ENCODE measurements at places on chromosomes 3 and 15.
A peak's percentile ranks its signal among the peaks of the same experiment; 100 is the strongest.

- DNase-seq: no peak
Measured at GRCh38 chr3:113096188-113096892, 105.6 kb downstream of the GTPBP8 start.

DNA sequence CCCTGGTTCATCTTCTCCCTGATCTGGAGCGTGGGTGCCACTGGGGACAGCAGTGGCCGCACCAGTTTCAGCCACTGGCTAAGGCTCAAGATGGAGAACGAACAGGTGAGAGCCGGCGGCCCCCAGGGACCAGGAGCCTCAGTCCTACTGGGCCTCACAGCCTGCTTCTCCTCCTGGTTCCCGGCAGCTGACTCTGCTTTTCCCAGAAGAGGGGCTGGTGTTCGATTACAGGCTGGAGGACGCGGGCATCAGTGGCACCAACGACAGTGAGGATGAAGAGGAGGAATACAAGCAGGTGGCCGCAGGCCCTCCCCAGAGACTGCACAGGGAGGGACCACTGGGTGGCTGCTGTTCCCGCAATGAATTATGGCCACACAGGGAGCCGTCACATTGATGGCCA is 54.4 kb downstream of the DNAH1 start:
- no peak for DNase-seq

GRCh38 chr3:171875923-171876412 is 32.8 kb downstream of the TMEM212 start:
- no peak for DNase-seq

DNA sequence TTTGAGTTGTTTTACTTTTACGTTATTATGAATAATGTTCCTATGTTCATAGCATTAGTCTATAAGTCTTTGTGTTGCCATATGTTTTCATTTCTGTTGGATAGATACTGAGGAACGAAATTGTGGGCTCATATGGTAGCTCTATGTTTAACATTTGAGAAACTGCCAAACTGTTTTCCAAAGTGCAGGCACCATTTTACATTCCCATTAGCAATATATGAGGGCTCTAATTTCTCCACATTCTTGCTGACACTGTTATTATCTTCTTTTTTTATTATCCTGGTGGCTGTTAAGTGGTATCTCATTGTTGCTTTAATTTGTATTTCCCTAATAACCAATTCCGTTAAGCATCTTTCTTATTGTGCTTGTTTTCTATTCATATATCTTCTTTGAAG is 1.8 kb upstream of the PIK3R4 start:
- DNase-seq: no peak

DNA sequence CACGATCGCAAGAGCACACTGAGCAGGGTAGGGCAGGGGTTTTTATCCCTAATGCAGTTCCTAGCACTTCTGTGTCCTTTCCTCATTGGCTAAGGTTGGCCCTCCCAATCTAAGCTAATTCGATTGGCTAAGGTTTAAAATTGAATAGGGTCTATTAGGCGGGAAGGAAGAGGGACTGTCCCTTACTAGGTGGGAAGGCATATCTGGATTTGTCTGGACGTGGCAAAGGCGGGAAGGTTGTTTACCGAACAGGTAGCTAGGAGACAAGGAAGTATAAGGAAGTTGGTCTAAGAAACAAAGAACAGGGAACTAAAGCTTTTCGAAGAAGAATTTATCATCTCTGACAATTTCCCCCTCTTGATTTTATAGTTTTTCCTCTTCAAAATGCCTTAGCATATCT is 24.8 kb upstream of the ATG7 start:
- no peak for DNase-seq

GRCh38 chr3:27146786-27147185 is 222.4 kb downstream of the NEK10 start:
- DNase-seq: no peak

DNA sequence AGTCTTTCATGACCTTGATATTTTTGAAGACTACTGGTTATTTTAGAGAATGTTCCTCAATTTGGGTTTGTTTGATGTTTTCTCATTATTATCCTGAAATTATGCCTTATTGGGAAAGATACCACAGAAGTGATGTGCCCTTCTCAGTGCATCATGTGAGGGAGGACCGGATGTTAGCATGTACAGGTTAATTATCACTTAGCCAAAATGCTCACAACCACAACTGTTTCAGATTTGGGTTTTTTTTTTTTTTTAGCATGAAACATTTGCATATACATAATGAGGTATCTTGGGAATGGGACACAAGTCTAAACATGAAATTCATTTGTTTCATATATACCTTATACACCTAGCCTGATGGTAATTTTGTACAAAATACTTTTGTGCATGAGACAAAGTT is 59.8 kb downstream of the PIK3R4 start:
- no peak for DNase-seq

DNA sequence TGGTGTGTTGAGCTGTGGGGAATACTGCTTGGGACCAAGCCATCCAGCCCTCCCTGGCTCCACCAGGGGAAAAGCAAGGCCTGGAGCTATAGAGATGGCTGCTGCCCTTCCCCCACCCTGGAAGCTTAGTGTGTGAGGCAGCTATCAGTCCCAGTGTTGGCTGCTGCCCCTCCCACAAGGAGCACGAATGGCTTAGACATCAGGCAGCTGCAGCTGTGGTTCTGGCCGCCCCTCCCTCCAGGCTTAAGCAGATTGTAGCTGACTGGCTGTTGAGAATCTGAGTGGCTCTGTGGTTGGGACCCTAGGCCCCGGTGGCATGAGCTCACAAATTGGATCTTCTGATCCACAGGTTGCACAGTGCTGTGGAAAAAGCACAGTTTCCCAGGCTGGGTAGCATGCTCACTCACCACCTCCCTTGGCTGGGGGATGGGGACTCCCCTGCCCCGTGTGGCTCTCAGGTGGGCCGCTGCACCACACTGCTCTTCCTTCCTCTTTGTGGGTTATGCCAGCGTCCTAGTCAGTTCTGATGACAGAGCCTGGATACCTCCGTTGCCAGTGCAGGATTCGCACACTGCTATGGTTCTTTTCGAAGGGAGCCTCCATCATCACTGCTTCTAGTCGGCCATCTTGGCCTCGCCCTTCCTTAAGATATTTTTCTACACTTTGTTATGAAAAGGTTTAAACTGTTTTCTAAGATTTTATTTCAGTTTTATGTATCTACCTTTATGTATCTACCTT is 21.2 kb upstream of the SUCNR1 start:
- no peak for DNase-seq

- peak; percentile 55 for DNase-seq
Measured at GRCh38 chr15:70094690-70095311, 2.9 kb downstream of the TLE3 start.

DNA sequence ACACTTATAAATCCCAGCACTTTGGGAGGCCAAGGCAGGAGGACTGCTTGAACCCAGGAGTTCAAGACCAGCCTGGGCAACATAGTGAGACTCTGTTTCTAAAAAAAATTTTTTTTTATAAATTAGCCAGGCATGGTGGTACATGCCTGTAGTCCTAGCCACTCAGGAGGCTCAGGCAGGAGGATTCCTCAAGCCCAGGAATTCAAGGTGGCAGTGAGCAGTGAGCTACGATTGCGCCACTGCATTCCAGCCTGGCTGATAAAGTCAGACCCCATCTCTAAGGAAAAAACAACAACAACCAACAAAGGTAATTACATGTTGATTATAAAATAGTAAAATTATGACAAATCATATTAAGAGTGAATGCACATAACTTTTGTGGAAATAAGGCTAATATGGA is 40.9 kb downstream of the MCCC1 start:
- no peak for DNase-seq

DNA sequence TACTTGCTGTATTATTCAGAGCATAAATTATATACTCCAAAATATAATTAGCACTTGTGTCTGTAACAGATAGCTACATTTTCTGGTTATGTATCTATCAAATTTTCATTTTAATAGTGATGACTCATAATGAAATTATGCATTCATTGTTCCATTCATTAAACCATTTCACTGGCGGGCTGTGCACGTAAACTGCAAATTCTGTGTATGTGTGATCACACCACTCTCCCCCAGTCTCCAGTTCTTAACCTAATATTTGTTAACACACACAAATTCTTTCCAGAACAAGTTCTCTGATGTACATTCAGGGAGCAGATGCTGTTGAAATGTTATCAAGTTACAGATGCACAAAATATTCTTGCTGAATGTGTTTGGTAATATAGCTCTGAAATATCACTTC is 3.8 kb upstream of the KCNMB2 start:
- DNase-seq: no peak

DNA sequence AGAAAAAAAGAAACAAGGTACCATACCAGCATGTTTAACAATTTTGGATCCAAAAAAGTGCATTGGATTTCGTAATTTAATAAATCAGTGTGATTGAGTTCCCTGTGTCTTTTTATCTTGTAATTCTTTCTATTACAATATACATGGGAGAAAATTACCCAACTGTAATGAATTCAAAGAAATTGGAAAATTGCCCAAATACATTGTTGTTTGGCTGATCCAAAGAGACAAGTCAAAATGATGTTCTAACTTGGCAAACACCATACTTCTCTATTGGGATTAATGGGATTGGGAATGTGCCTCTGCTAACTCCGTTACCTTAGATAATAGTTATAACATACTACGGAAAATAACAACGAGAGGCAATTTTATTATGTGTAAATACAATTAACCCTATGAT is 1097.1 kb downstream of the ROBO1 start:
- no peak for DNase-seq

DNA sequence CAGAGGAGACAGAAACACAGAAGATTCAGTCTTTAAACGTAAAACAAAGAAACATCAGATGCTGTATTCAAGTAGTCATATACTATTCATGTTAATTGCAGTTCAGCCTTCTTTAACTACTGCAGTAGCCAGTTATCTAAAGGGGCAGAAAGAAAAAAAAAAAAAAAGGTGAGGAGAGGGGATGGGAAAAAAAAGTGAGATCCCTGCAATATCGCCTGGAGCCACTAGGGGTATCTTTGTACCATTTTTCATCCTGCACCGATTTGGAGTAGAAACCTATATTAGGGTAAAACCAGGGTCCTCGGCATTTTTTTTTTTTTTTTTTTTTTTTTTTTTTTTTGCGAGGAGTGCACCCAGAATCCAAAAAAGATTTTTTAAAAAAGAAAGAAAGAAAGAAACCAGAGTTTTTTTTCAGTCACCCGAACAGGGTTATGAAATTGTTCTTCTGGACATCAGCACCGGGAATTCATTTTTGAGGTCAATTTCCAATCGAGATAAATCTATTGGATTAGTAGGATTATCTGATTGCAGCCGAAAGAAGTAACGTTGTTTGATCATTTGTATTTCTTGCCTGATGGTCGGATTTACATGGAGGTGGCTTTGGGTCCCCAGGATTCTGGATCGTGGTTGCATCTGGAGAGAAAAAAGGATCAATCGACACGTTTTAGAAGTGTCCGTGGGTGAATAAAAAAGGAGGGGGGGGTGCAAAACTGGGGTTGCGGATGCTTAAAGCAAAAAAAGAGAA is 186.7 kb downstream of the NLGN1 start:
- DNase-seq: no peak

DNA sequence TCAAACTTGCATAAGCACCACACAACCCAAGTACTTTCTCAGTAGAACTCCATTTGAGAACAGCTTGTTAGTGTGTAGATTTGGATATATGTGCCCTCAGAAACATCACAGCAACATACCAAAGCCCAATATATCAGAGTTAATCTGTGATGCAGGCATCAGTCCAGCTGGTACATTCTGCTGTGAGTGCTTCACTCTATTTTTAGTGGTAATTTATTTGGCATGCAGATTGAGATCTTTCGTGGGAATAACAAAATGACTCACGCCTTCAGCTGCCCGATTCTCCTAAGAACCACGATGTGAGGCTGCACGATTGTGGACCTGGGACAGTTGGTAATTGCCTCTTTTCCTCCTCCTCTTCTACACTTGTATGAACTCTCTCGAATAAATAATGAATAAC is 730.7 kb downstream of the SQOR start:
- DNase-seq: no peak

DNA sequence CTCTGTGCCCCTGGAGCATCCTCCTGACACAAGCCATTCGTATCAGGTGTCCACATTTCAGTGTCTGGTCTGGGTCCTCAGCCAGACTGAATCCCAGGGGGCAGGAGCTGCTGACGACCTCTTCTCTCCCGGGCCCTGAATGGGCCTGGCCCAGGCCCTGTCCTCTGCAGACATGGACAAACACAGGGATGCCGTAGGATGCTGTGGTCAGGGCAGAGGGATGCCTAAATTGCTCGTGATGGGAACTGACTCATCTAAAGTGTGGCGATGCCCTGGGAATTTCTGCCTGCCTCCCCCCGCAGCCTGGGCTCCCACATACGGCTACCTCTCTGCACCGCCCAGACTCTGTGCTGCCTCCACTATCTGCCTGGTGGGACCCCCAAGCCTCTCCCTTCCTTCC is 58.5 kb upstream of the CTSH start:
- no peak for DNase-seq

GRCh38 chr3:14631101-14631497 is 20.5 kb upstream of the CCDC174 start:
- no peak for DNase-seq

DNA sequence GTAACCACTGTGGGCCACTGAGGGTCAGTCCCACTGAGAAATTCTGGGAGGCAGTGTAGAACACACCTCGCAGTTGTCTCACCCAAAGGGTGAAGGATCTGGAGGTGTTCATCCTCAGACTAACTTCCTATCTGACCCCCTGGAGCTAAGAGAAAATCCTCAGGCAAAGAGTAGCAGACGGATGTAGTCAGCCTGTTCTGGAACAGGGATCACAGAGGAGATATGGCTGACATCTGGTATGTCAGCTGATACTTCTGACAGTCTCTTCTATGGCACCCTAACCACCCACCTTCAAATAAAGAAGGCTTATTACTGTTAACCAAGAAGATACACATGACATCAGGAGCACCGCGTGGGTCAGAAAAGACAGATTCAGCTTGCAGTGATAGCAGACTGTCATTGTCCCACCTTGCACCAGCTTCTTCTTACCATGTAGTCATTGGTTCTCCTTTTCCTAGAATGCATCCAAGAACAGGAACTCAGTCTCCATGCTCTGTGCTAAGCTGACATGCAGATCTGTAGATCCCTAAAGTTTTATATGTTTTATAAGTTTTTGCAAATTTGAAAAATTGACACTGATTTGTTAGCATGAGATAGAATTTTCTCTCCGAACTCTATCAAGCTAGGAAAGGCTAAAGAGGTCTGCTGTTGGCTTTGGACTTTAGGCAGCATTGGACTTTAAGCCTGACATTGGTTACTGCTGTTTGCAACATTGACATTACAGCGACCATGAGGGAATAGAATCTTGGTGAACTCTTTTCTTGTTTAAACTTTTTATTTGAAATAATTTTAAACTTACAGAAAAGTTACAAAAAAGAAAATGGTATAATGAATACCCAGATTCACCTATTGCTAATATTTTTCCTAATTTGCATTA is 60.4 kb downstream of the KBTBD12 start:
- no peak for DNase-seq

DNA sequence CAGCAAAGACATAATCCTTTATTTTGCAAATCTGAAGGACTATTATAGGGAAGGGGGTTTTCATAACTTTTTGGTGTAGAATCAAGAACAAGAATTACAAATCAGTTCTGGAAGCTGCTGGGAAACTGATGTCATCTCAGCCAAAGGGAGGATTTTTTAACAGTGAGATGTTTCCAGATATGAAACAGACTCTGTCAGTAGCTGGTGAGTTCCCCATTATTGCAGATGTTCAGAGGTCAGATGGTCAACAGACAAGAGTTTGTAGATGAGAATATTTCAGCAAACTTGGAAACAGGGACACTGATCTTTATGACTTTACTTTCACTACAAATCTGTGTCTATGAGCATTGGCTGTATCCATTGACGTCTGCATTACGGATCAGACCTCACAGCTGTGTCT is 71.9 kb upstream of the LPP start:
- DNase-seq: no peak
